HCT116 (cell line): ENCODE measurements at places on chromosomes 12 and 14. TPM values are rescaled to one million over a fixed set of nuclear protein-coding genes. Genes with fewer than 3 reads are reported as not detected.

DCN gene
- 3.6 TPM for total RNA-seq

TAS2R30 gene
- 1.5 TPM for total RNA-seq

DNA sequence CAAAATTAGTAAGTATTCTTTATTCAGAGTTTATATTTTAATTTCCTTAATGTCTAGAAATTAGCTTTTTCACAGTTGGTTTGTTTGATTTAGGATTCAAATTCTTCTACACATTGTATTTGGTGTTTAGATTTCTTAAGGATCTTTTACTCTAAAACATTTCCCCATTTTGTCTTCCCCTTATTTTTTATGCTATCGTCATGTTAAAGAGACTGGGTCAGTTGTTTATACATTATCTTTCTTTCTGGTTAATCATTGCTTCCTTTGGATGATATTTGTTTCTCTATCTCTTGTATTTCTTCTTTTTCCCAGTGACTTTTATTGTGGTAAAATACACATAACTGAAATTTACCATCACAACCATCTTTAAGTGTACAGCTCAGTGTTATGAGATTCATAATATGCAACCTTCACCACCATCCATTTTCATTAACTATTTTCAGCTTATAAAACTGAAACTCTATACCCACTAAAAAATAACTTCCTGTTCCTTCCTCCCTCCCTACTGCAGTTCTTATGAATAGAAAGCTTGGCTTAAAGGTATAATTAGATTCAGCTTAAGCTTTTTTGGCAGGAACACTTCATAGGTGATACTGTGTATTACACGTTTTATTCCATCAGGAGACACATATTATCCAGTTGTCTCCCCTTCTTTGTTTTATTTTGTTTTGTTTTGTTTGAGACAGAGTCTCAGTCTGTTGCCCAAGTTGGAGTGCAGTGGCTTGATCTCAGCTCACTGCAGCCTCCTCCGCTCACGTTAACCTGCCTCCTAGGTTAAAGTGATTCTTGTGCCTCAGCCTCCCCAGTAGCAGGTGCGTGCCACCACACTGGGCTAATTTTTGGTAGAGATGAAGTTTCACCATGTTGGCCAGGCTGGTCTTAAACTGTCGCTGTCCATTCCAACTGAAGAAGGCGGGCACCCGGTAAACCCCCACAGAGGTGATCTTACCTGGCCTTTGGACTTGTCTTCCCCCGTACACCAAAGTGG, 45.0 kb downstream of the NOPCHAP1 start:
- H3K36me3 ChIP-seq: no peaks in the 10 kb centered on the region
- no peak for DNase-seq
- no peaks in the 10 kb centered on the region for H3K27me3 ChIP-seq
- H3K4me1 ChIP-seq: no peaks in the 10 kb centered on the region
- H3K4me3 ChIP-seq: no peak overlapping the region
- H3K27ac ChIP-seq: no peak overlapping the region

GRCh38 chr12:25106818-25107217, 88.1 kb downstream of the DNAI7 start:
- no peaks in the 10 kb centered on the region for H3K36me3 ChIP-seq
- H3K27me3 ChIP-seq: no peaks in the 10 kb centered on the region
- H3K4me3 ChIP-seq: no peak overlapping the region
- DNase-seq: no peak

GRCh38 chr12:27284751-27285150, 40.7 kb downstream of the STK38L start:
- H3K27me3 ChIP-seq: no peaks in the 10 kb centered on the region
- no peaks in the 10 kb centered on the region for H3K36me3 ChIP-seq
- no peak overlapping the region for H3K4me3 ChIP-seq
- no peak for DNase-seq
